ENCODE measurements at places on chromosomes 7 and 10.

- no peak for DNase-seq
Observed at GRCh38 chr10:99344715-99345114, 15.6 kb downstream of the CNNM1 start.

- DNase-seq: no peak
Observed at GRCh38 chr10:123361832-123362231, 207.6 kb downstream of the BUB3 start.

GRCh38 chr10:21526860-21527597 is 1.5 kb upstream of the SKIDA1 start:
- no peak for DNase-seq

- DNase-seq: no peak
Observed at GRCh38 chr10:117552156-117552631, 9.6 kb downstream of the EMX2 start.

GRCh38 chr10:23914641-23915040 is 294.3 kb upstream of the KIAA1217 start:
- no peak for DNase-seq

GRCh38 chr10:15254808-15255648 is 86.5 kb upstream of the NMT2 start:
- DNase-seq: no peak

DNA sequence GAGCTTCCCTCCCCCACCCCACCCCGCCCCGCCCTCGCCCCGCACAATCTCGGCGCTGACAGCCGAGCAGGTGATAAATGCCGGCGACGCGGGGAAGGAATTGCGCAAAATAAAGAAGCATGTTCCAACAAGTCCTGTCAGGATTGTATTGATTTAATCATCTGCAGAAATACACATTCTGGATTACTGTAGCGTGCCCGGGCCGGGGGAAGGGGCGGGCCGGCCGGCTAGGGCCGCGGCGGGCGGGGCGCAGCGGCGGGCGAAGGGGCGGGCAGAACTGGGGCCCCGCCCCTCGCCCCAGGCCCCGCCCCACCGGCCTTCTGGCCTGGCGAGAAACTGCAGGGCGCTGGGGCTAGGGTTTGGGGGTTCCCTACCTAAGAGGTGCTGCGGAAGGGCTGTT is 88.9 kb upstream of the PAX2 start:
- DNase-seq: no peak

DNA sequence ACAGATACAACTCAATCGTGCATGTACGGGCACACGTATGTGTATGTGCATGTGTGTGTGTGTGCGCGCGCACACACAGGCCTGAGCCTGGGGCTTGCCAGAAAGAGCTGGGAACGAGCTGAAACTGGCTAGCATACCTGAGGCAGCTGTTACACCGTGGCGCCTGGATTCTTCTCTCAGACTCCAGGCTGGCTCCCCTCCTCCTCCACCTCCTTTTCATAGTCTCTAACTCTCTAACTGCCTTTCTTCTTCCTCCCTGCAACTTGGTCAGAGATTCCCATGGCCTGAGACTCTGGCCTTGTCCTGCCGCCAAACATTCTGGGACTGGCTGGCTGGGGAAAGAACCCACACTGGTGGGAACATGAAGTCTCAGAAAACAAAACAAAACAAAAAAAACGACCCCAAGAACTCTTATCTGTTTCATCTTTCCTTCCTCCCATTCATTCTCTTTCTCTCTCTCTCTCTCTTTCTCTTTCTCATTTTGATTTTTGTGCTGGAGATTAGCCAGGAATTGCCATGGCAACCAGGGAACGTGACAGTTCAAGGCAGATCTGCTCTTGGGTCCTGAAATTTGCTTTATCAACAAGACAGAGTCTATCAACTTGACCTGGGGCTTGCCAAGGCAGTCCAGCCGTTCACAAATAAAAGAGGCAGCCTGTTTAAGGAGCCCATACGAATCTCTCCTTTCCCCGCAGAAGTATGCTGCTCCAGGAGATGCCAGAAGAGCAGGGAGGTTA is 76.8 kb upstream of the SEM1 start:
- no peak for DNase-seq

- DNase-seq: no peak
Observed at GRCh38 chr7:41885078-41885477, 182.2 kb upstream of the INHBA start.

GRCh38 chr7:99379043-99379577 is 4.6 kb downstream of the ARPC1B start:
- DNase-seq: peak; percentile 72

- no peak for DNase-seq
Observed at GRCh38 chr7:106012935-106013439, 49.9 kb downstream of the CDHR3 start.

GRCh38 chr10:55063811-55064210 is 262.8 kb upstream of the PCDH15 start:
- no peak for DNase-seq

DNA sequence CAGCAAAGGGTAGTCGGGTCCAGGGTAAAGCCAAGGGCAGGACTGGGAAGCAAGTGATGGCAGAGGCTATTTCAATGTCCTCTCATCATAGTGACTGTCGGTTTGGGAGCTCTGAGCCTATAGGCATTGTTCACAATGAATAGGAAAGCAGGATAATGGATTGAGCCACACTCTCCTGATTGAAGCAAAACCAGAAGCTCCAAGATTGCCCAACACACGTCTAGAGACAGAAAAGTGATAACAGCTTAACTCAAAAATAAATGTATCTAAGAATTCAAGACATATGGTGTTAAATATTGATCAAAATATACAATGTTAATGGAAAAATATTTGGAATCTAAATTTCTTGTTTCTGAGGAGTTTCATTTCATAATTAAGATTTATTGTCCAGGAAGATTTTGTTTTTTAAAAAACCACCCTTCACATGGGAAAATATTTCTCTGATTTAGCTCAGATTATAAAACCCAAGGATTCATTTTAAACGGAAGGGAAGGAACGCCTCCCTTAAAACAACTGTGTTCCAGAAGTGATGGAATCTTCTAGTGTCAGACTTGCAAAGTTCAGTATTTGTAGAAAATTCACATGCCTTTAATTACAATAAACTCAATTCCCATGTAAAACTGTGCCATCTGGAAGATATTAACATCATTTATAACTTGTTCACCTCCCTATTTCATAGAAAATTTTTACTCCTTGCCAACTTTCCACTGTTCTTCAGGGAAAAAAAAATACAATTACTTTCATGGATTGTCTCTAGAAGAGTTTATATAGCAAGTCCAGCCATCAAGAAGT is 54.5 kb downstream of the NRP1 start:
- no peak for DNase-seq

- no peak for DNase-seq
Observed at GRCh38 chr10:78868861-78869260, 199.9 kb upstream of the ZMIZ1 start.

DNA sequence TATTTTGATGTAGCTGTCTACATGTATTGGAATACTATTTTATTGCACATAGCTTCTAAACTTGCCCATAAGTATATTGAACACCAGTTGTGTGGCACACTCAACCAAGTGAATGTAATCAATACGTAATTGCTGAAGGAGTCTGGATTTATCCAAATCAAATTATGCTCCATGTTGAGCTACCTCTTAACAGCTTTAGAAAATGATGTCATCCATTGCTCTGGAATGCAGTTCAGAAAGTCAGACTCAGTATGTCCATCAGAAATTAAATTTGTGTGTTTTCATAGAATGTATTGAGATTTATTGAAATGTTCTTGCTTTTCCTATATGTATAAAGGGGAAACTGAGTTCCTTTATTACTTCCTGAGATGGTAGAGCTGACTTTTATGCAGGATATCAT is 25.0 kb upstream of the CCAR1 start:
- DNase-seq: no peak

GRCh38 chr7:118352867-118353453 is 128.5 kb downstream of the ANKRD7 start:
- no peak for DNase-seq

DNA sequence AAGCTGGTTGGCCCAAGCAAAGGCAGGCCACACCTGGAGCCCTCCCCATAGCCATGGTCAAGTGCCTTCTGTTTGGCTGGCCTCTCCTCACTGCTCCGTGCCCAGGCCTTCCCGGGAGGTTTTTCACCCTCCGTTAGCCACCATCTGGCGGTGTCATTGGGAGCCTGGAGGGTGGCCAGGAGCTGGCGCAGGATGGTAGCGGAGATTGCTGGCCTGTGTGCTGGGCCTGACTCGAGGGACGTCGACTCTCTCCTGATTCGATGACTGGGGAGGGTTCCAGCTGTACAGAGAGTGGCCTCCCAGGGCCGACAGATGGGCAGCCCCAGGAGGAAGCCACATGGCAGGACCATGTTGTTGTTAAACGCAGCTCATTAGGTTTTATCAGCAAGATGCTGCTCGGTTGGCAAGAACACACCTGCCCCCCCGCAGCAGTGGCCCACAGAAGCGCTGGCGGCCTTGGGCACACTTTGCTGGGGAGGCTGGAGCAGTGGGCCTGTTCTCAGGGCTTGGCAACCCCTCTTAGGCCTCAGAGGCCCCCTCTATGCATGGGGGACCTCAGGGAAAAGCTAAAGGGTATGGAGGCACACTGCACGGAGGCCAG is 64.0 kb upstream of the CACUL1 start:
- no peak for DNase-seq

DNA sequence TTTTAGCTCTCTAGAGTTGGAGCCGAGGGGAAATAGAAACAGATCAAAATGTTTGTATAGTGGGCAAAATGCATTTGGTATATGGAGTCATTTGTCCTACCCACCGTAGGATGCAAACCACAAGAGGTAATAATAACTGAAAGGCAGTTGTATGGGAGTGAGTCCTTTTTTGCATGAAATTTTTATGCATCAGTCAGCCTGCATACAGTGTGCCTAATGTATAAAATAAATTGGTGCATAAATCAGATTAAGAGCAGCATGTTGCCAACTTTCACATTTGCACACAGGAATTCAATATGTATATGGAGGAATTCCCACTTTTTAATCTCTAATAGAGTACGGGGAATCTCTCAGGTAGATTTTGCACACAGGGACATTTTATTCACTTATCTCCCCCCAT is 262.8 kb downstream of the LRMDA start:
- no peak for DNase-seq

DNA sequence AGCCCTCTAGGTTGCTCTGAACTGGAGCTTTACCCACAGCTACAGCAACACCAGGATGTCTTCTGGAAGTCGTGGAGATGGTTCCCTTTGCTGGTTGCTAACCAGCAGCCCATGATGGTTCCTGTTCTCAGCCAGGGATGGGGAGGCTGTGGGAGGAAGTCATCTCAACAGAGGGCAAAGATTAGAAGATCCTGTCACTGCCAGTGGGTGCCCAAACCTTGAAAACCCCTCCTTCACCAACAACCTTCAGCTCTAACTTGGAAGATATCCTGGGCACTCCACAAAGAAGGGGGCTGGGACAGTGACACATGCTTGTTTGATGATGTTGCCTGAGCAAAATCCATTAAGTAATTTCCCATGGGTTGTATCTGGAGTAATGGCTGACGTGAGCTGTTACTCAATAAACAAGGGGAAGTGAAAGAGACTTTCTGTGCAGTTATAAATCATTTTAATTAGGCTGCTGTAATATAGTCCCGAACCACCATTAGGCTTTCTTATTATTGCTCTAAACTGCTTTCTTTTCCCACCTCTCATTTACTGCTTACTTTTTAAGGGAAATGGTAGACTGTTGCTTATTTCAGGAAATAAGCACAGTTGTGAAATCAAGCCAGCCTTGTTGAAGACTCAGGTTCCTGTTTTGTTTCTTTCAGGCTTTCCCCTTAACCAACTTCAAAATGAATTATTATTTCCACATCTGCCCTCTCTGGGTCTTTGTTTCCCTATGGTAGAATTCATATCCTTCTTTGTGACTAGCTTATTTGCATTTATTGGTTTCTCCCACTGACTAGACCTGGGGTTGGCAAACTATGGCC is 124.8 kb downstream of the PPP1R17 start:
- peak; percentile 82 for DNase-seq

DNA sequence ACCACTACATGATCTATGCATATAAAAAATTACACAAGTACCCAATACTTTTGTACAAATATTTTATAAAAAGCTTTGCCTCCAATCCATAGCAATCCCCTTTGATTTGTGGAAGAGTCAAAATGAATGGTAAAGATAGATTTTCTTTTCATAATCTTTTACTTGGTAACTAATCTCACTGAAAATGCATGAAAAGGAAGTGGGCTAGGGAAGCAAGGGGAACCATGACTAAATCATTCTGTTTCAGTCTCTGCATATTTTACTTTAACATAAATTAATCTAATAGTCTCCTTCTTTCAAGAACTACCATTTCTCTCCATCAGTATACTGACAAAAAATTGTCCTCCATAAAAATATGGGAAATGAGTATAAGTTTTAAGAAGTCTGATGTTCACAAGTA is 96.9 kb downstream of the TES start:
- DNase-seq: no peak

DNA sequence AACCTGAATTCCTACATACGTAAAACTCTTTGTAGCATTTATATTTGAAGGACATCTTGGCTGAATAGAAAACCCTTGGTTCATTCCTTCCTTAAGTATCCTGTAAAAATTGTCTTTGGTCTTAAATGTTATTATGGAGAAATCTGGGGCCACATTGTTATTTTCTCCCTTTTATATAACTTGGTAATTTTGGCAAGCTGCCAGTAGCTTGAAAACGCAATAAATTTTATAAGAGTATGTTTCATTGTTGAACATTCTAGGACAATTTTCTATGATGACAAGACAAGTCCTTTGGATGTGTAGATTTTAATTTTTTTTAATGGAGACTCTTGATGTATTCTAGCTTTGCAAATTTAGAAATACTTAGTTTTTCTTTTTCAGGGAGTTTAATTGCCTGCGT is 191.9 kb downstream of the ABCA13 start:
- DNase-seq: no peak

- no peak for DNase-seq
Observed at GRCh38 chr7:98719396-98719795, 102.3 kb downstream of the NPTX2 start.

DNA sequence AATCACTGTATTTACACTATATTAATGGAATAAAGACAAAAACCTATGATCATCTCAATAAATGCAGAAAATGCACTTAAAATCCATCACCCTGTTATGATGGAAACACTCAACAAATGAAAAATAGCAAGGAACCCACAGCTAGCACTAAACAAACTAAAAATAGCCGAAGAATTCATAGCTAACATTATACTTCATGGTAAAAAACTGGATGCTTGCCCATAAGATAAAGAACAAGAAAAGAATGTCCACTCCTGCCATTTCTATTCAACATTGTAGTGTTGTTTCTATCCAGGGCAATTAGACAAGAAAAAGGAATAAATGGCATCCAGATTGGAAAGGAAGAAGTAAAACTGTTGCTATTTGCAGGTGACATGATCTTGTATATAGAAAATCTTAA is 142.1 kb downstream of the STK31 start:
- no peak for DNase-seq

Measured in SIG-M5 (cell line).